OCI-M1 (cell line): ENCODE measurements at places on chromosomes 5 and 9.
A peak's percentile ranks its signal among the peaks of the same experiment; 100 is the strongest.

DNA sequence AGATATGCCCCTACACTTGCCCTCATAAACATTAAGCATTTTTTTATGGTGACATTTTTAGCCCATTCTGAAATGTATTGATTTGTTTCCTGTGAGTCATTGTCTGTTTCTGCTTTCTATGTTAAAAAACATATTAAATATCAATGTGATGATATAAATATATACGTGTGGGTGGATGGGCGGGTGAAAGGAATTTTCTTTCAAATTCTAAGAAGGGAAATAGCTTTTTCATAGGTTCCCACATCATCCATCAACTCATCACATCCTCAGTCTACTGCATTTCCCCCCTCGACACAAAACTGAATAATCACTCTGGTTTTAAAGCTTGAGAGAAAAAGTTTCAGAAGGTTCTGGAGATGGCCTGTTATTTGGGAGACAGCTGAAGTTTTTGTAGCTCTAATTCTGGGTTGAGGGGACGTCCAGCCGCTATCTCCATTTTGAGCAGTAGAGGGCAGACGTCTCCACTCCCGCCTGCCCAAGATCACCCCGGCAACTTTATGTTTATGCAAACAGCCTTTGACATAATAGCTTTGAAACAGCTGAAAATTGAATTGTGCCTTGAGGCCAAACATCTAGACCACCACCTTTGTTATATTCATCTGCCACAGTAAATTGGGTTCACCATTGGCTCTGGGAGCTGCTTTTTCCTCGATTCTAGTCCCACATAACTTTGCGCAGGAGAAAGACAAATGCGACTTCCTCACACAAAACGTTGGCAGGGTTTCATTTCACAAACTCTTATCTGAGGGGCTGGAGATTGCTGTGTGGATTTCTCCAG, 216.2 kb upstream of the CLINT1 start:
- DNase-seq = peak; percentile 67

GRCh38 chr9:128923493-128923883, 2.7 kb downstream of the PHYHD1 start:
- no peak for DNase-seq

GRCh38 chr5:150124111-150124557, 31.5 kb downstream of the PDGFRB start:
- DNase-seq = no peak

- no peak for DNase-seq
These were observed 121.0 kb downstream of the JAKMIP2 start for GRCh38 chr5:147661541-147661940.

GRCh38 chr5:172403817-172404216, 50.5 kb downstream of the SH3PXD2B start:
- DNase-seq = no peak
